Inflammatory macrophage treated with lipopolysaccharide for 4 hours (primary cell): ENCODE measurements at places on chromosomes 12 and 14.

- no peak for DNase-seq
These were observed 62.4 kb downstream of the IQSEC3 start for GRCh38 chr12:129001-129400.

DNA sequence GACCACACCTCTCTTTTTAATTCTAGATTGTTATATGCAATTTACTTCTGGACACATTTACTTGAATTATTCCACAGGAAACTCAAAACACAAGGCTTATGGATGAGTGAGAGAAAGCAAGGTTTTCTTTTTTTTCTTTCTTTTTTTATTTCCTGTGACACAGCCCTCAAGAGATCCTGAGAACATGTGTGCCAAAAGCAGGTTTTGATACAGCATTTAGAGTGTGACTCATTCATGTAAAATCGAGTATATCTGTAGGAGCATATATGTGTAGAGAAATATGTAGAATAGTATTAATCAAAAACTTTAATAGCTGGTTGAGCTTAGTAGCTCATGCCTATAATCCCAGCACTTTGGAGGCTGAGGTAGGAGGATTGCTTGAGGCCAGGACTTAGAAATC lies 4.4 kb upstream of the MAX start:
- DNase-seq, result no peak

DNA sequence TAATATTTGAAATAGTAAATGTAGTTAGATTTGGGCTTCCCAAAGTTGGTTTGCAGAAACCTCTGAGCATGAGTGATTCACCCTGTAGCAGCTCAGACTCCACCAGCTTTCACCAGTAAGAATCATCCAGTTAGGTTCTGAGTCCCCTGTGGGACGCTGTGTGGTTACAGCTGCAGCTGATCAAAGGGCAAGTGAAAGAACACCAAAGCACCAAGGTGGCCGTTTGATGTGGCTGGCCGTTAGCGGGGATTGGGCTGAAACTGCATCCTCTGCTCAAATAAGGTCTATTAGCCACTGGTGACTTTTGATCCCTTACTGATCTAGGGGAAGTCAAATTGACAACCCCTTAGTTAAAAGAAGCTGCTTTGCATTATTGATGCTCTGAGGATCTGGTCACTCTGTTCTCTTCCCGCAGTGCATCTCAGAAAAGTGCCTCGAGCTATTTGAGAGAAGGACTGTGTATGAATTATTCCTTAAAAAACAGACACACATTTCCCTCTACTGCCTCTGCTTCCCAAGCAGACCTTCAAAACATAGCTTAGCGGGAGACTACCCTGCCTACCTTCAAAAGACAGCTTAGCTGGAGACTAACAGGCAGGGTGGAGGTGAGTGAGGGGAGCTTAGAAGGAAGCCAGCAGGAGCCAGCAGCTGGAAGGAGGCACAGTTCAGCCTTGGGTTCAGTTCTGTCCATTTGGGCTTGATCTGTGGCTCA lies 3.7 kb downstream of the ABHD12B start:
- no peak for DNase-seq

DNA sequence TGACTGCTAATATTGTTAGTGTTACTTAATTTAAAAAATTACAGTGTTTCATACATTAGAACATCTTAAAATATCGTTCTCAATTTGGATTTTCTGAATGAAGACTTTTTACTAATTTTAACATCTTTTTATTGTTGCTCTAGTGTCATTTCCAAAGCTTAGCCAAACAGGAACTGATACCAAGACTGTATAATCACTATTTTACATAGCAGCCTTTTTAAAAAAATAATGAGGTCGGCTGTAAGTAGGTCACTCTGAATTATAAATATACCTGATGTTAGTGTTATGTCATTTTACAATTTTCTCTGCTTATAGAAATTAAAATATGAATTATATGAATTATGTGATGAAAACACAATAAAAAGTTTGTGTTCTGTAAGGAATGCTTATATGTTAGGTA lies 321.5 kb downstream of the TMEM117 start:
- DNase-seq, result no peak

- DNase-seq, result no peak
These were observed 38.3 kb upstream of the TMTC2 start for GRCh38 chr12:82648259-82648909.

DNA sequence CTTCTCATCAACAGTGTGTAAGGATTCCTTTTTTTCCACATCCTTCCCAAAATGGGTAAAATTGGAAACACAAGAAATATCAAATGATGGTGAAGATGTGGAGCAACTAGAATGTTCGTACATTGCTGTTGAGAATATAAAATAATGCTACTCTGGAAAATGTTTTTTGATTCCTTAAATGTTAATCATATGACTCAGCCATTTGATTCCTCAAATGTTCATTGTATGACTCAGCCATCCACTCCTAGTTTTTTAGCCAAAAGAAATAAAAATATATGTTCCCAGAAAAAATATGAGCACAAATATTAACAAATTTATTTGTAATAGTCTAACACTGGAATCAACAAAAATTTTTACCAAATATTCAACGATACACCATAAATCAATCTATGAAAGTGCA lies 1108.6 kb downstream of the LRFN5 start:
- DNase-seq, result no peak

- peak; percentile 92 for DNase-seq
These were observed 2.3 kb upstream of the GLIPR1 start for GRCh38 chr12:75478116-75478794.

GRCh38 chr14:103030741-103031565 lies 26.4 kb downstream of the CDC42BPB start:
- no peak for DNase-seq

GRCh38 chr12:92471551-92471950 lies 231.2 kb upstream of the PLEKHG7 start:
- no peak for DNase-seq

GRCh38 chr12:82089369-82090121 lies 268.6 kb downstream of the CCDC59 start:
- no peak for DNase-seq

GRCh38 chr14:70366911-70367310 lies 7.4 kb upstream of the COX16 start:
- DNase-seq, result no peak

DNA sequence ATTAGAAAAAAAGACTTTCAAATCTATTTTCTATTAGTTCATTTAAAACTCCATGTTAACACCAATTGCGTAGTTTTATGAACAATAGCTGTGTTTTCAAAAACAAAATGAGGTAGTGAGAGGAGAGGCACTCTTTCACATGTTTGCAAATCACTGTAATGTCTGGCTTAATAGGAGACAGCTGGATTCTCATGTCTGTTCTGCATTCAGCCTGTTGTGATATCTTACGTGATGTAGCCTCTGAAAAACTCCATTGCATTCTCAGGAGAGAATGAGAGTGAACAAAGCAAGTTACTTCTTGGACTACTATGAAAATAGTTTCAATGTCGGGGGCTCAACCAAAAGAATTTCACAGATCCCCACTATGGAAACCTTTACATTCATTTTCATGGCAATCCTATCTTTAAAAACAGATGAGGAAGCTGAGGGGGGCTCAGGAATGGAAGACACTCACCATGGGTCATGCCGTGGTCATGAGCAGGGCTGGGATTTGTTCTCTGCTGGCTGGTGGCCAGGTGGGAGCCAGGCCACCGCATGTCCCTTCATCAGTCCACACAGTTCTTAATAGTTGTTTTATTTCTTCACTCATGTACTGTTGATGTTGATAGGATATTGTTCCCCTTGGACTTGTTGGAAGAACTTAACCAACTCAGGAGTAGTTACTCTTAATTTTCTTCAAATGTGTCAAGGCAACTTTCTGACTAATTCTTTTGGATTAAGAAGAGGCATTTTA lies 346.2 kb upstream of the FAR2 start:
- no peak for DNase-seq

DNA sequence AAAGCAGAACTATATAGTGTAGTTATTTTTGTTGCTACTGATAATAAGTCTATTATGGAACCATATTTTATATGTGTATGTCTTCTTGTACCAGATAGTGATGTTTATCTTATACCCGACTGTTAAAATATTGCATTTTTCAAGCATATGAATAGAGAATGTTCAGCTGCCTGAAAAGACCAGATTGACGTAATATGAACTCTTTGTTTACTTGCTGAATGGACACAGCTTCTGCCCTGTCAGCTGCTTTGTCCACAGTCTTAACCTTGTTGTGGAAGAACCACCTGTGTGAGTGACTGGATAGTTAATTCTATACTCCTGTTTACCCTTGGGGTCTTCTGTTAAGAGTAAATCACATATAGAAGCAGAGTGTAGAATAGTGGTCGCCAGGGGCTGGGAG lies 109.3 kb downstream of the LGR5 start:
- no peak for DNase-seq

- DNase-seq, result no peak
These were observed 132.3 kb downstream of the PAPOLA start for GRCh38 chr14:96634481-96634880.

DNA sequence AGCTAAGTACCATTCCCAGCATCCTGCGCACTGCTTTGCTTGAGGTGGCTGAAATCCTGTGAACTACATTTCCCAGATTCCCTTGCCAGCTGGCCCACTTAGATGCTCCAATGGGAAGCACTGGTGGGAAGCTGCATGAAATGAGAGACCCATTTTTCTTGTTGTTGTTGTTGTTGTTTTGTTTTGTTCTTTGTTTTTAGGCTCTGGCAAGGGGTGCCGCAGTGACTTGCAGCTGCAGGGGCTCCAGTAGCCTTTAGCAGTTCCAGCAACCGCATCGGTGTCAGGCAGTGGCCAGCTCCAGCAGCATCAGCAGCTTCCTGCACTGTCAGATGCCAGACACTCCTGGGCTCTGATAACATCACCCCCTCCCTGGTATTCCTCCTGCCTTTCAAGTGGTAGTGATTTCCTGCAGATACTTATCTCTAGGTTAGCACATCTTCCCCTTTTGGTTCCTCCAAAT lies 8.8 kb upstream of the EGLN3 start:
- no peak for DNase-seq

GRCh38 chr12:272942-273341 lies 10.3 kb upstream of the SLC6A13 start:
- DNase-seq, result no peak

DNA sequence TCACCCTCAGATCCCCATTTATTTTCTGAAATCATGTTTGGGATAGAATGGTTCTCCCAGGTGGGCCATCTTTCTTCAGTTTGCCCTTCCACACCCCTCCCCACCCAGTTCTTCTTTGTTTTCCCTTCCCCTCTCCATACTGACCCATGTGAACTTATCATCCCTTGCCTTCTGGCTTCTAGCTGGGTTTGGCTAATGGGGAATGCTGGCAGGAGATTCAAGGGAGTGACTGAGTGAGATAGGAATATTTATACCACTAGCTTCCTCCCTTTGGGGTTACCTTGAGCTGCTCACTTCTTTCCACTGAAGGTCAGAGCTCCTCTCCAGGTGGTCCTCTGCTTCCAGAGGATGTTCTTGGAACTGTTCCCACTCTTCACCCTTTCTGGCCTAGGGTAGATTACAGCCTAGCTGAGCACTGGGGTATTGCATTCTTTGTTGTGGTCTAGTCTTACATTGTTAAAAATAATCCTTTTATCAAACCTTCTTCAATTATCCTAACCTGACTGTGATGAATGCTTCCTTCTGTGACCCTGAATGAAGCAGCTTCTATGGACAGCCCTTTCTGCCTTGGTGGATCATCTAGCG lies 88.3 kb upstream of the ATP2B1 start:
- no peak for DNase-seq

GRCh38 chr14:42893183-42893582 lies 1286.5 kb downstream of the LRFN5 start:
- no peak for DNase-seq

- no peak for DNase-seq
These were observed 9.0 kb downstream of the GSTZ1 start for GRCh38 chr14:77329872-77330271.

- DNase-seq, result no peak
These were observed 47.9 kb downstream of the SYNE3 start for GRCh38 chr14:95468448-95469133.

- DNase-seq, result peak; percentile 89
These were observed 57.3 kb downstream of the FLRT2 start for GRCh38 chr14:85587151-85587711.

DNA sequence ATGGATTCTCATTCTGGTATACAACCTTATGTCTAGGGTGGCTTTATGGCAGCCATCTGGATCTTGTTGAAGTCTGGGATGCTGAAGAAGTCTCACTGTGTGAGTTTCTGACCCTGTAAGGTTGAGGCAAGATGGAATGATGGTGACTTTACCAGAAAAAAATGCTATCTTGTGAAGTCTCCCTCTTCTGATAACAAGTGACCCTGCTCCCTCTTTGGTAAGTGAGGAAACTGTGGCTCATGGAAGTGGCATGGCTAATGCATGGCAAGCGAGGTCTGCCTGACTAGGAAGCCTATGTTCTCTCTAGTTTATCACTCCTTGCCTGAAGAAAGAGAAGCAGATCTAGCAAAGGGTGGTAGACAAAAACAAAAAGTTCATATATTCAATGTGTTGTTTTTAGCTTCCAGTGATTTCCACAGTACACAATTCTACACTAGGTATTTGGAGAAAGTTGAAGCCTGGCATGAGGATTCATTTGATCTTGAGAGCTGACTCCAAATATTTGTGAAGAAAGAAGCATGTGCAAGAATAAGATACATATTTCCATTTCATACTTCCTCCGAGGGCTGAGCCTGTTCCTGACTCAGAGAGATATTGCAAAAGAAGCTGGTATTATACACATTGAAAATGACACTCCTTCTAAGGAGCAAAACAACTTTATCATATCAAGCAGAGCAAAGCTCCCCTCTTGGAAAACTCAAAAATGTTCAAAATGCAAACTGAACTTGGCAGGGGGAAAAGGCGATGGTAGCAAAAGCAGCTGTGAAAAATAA lies 63.6 kb downstream of the HELB start:
- peak; percentile 76 for DNase-seq
